ENCODE measurements at places on chromosomes 3 and 15.
A peak's percentile ranks its signal among the peaks of the same experiment; 100 is the strongest.

DNA sequence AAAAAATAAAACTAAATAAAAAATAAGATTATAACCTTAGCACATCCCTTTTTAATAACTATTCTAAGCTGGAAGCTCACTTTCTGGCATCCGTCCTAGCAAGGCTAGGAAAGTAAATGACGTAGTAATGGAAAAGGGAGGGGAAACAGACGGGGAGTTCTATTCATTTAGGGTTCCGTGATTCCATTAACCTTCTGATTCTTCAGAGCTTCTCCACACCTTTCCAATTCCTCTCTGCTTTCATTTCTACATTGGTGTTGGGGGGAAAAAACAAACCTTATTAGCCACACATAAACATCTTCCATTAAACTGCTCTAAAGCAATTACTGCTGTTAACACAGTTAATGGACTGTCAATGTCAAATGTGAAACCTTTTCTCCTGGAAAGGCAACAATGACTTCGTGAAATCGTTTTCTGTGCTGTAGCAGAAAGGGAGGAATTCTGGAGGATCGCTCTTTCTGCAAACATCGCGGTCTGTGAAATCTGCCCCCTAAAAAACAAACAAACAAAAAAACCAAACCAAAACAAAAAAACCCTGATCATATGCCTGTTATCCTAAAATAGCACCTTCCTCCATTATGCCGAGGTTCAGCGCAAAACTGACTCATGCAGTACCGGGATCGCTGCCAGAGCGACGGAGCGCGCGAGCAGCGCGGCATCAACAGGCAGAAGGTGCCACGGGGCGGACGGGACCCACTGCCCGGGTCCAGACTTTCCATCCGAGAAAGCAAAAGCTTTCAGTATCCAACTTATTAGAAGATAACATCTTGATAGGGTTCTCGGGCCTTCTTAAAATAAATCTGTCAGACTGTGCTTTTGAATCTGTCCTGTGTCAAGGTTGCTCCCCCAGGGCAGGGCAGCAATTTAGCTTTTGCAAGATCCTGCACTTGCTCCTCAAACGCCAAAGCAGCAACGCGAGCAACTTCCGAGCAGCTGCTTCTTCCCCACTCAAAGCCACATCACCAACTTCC, 156.2 kb downstream of the FGF12 start:
- peak; percentile 30 for DNase-seq

DNA sequence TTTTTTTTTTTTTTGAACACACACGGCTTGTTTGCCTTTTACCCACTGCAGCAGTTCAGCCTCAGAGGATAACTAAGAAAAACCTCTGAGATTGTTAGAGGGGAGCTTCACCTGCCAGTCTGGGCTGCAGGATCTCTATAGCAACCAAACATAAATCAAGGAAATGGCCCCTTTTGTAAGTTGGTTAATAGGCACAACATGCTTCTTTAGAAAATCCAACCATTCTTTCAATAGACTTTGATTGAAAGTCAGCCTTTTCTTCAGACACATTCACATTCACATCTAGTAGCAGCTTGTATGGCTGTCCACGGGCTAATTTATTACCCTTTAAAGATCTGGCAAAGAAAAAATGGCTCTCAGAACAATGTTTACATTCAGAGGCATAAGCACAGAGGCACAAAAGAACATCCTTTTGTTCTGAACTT, 136.6 kb upstream of the RARB start:
- no peak for DNase-seq

DNA sequence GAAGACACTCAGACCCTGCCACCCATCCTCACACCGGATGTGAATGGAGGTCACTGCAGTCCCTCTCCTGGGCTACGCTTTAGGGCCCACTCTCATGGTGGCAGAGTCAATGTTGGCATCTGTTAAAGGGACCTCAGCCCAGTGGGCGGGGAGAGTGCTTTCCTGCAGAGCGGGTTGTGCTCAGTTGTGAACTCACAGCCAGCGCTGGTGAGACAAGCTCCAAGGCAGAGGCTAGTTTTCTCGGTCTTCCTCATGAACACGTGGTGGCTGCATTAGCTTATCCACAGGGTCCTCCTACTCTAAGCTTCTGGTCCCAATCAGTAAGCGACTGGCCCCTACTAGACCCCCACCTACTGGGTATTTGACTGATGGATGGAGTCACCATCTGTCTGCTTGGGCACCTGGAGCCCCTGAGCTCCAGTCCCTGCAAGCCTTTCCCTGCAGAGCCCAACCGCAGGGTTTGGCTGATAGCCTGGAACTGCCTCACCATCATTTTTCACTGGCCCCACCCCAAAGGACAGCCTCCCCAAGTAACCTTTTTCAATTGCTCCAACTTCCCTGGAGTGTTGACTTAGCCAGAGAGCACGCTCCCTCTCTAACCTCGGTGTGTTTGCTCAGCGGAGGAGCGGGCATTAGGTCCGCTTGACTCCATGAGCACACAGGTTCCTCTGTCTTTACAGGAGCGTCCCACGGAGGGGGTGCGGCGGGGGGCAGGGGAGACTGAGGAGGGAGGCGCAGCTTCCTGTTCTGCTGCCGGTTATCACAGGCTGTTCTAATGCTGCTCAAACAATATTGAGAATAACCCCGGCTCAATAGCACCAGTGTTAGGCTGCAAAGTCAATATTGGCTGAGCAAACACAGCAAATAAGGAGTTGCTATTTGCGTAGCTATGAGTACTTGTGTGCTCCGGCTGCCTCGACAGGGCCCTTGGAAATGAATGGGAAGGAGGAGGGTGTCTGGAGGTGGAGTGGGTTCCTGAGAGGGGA, 141.7 kb downstream of the RPLP1 start:
- peak; percentile 48 for DNase-seq

DNA sequence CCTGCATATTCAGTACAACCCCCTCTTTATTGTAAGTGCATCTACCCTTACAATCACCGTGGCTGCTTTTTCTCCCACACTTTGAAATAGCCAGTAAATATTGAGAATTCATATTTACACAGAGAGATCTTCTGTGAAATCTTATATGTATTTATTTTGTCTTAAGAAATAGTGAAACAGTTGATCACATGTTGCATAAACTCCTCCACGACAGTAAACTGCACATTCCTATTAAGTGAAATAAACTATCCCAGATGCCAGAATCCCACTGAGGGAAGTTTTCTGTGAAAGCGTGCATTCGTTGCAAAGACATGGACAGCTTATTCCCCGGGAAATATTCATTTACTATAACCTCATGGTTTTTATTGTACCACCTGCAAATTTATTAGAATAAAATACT, 796.0 kb downstream of the ROBO2 start:
- peak; percentile 54 for DNase-seq

DNA sequence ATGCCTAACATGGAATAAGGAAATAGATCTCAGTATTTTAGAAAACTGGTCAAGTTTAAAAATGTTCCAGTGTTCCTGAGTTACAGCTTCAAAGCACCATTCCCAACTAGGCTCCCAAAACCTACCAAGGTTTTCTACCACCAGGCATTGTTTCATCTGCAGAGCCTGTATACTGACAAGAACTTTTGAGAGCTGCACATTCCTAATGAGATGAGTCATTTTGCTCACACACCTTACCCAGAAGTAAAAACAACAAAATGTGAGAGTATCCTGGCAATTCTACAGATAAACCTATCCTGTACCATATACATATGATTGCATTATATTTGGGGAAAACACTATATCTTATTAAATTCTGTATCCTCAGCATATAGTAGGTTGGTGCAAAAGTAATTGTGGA, 90.7 kb downstream of the ATP8B4 start:
- DNase-seq: no peak

GRCh38 chr15:42108806-42109205, 14.4 kb upstream of the PLA2G4D start:
- no peak for DNase-seq

DNA sequence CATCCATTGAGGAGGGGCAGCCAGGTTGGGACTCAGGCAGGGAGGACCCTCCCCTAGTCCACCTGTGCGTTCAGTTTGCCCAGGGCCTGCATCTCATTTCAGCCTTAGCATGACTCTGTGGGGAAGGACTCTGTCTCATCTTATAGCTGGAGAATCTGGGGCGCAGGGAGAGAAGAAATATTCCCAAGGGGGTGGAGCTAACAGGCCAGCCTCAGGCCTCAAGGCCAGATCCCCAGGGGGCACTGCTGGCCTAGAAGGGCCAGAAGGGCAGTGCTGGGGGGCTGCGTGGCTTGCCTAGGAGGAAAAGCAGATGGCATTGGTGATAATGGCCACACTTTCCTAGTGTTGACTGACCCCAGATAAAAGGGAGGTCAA, 10.9 kb downstream of the AMOTL2 start:
- no peak for DNase-seq

DNA sequence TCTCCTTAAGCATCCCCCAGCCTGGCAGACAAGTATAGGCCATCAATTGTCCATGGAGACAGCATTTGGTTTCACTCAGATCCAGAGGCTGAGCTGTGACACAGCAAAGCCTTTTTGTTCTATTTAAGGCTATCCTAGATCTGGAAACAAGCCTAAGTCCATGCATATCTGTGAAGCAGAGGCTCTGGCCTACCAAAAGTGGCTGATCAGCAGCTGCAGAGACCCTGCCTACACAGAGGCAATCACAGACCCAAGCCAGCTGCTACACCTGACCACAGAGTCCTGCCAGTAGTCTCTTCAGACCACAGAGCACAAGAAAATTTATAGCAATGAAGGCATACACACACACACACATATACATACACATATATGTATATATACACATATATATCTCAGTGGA, 501.7 kb upstream of the ARPP21 start:
- DNase-seq: no peak

GRCh38 chr15:35159170-35159569, 74.1 kb upstream of the NANOGP8 start:
- no peak for DNase-seq

GRCh38 chr3:161222662-161223061, 1.6 kb downstream of the NMD3 start:
- DNase-seq: peak; percentile 31

GRCh38 chr3:188323067-188323842, 169.3 kb downstream of the LPP start:
- no peak for DNase-seq

- DNase-seq: no peak
These were observed 188.7 kb upstream of the TPM1 start for GRCh38 chr15:62853841-62854225.

- no peak for DNase-seq
These were observed 181.1 kb downstream of the LRTM1 start for GRCh38 chr3:54746722-54747121.

DNA sequence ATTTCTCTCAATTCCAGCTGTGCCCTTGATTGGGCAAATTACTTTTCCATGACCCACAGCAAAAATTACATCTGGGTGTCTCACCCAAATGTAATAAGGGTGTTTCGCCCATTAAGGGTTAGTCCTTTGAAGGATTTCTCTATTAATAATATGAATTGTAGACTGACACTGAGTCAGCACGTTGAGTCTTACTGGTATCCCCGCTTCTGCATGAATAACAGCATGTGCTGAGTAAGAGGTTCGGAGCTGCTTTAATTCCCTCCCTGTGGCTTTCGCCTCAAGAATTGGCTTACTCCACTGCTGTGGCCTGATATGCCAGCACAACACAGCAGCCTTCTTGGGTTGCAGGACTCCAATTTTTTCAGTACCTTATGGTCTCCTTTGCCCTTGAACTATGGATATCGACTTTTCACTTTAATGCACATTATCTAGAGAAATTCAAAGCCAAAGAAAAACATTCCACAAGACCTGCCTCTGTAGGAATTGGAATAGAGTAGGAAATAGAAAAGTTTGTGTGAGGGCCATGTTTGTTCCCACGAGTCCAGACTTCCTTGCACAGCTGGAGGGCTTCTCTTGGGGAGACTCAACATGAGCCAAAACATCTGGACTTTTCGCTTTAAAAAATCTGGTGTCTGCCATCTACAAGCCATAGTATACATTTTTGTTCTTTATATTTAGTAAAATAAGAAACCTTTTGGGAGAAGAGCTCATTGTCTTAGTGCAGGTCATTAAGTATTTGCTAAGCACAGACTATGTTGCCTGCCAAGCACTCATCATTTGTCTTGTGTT, 20.7 kb upstream of the ERC2 start:
- no peak for DNase-seq

DNA sequence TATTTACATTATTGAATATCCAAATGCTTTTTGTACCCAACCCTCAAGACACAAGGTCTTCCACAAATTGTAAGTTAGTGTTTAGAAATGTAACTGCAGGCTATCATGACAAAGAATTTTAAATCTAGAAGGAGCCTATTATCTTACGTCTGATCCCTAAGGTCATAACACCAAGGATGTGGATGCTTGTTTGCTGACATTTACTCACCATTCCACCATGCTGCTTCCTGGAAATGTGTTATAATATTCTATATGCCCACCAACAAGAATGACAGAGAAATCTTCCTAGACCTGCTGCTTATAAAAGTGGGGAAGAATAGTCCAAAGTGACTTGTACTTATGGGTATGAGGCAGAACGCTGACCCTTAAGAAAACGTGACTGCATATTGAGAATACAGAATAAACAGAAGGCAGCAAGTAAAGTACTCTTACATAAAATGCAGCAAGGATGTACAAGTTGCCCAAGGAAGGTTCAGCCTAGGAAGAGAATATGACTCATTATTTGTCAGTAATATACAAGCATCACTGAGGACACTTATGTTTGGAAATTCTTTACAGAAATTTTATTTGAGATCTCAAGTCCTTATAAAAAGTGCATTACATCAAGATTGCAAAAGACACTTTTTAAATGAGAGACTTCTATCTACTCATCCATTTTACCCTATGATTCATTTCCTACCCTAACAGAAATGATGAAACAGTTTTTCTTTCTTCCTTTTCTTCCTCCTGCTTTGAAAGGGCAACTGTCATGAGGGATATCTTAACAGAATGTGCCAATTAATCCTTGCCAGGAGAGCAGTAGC, 59.6 kb downstream of the ESYT3 start:
- peak; percentile 76 for DNase-seq

- DNase-seq: no peak
These were observed 341.4 kb upstream of the ATP11B start for GRCh38 chr3:182451871-182452270.

- no peak for DNase-seq
These were observed 61.9 kb downstream of the CGGBP1 start for GRCh38 chr3:87996882-87997281.

DNA sequence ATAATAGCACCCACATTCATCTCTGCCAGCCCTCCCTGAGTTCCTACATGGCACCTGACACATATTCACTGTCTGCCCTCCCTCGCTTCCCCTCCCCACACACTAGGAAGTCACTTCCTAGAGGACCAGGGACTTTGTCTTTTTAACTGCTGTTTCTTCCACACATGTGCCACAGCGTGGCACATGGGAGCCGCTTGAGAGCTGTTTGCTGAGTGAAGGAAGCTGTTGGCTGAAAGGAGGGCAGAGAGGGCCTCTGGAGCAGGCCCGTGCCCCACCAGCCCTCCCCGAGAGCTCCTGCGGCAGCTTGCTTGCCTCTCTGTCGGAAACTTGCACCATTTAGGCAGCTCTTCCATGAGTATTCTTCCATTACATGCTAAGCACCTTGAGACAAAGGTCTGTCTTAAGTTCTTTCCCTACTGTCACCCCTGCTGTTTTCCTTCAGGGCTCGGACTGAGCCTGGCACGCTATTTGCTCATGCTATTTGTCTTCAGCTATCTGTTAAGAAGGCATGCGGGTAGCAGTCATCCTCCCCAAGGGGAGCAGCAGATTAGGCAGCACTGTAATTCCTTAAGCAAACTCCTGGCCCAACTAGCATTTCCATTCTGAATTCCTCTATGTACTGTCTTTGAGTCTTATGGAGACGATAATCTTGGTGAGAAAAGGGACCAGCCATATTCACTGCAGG, 72.2 kb downstream of the CACNA1D start:
- no peak for DNase-seq
